CD14-positive monocyte (primary cell): ENCODE measurements at places on chromosomes 1 and 21.

GRCh38 chr1:8629241-8630091, 188.0 kb downstream of the RERE start:
- DNase-seq: peak; percentile 60

- DNase-seq: no peak
Observed at GRCh38 chr1:63747445-63747844, 26.4 kb upstream of the ROR1 start.

DNA sequence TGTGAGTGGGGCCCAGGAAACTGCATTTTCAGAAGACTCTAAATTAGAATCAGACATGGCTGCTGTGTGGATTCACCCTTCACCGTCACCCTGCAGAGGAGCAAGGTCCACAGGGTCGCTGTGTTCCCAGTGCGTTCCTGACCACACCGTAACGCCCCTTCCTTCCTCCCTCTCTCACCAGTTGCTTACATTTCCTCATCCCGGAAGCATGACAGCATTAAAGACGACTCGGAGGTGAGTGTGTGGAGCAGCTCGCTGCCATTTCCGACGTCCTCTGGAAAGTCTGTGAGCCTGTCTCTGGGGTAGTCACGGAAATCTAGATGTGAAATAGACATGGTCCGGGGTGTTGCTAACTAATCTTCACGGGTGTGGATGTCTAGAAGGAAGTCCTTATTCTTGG, 45.9 kb downstream of the FAAP20 start:
- peak; percentile 95 for DNase-seq

GRCh38 chr1:60055336-60055735, 18.2 kb downstream of the C1orf87 start:
- DNase-seq: no peak

DNA sequence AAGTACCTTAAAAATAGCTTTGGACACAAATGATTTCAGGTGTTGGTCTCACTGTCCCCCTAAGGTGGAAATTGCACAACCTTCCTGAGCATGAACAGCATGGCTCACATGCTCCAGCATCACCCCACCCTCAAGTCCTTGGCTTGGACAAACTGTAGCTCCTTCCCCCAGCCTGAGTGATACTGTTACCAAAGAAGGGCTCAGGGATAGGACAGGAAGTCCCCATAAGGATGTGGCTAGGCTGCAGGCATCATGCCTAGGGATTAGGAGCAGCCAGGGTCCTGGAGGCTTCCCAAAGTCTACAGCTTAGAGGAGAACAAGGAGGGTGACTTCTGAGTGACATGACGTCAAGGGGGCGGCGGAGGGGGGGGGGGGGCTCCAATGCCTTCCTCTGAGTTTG, 10.1 kb downstream of the FAM78B start:
- DNase-seq: no peak

- peak; percentile 51 for DNase-seq
Observed at GRCh38 chr1:66256629-66257572, 277.1 kb upstream of the SGIP1 start.

- DNase-seq: no peak
Observed at GRCh38 chr1:38274974-38275373, 228.4 kb upstream of the POU3F1 start.

- DNase-seq: no peak
Observed at GRCh38 chr1:3850857-3851256, 6.2 kb downstream of the CEP104 start.

DNA sequence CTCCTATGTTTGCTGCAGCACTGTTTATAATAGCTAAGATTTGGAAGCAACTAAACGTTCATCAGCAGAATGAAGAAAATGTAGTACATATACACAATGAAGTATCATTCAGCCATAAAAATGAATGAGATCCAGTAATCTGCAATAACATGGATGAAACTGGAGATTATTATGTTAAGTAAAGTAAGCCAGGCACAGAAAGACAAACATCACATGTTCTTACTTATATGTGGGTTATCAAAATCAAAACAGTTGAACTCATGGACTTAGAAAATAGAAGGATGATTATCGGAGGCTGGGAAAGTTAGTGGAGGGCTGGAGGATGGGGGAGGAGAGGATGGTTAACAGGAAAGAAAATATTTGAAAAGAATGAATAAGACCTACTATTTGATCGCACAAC, 1017.6 kb downstream of the KCNT2 start:
- DNase-seq: no peak

- DNase-seq: no peak
Observed at GRCh38 chr1:15254559-15254958, 7.5 kb downstream of the FHAD1 start.

- DNase-seq: no peak
Observed at GRCh38 chr1:116474921-116475849, 95.6 kb downstream of the CD58 start.

DNA sequence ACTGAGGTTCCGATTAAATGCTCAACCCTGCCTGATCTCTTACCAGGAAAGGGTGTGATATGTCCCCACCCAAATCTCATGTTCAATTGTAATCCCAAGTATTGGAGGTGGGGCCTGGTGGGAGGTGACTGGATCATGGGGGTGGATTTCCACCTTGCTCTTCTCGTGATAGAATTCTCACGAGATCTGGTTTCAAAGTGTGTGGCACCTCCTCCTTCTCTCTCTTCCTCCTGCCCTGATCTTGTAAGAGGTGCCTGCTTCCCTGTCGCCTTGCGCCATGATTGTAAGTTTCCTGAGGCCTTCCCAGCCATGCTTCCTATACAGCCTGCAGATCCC, 34.9 kb downstream of the RSPH1 start:
- no peak for DNase-seq

- no peak for DNase-seq
Observed at GRCh38 chr1:30447701-30448100, 275.7 kb downstream of the MATN1 start.

DNA sequence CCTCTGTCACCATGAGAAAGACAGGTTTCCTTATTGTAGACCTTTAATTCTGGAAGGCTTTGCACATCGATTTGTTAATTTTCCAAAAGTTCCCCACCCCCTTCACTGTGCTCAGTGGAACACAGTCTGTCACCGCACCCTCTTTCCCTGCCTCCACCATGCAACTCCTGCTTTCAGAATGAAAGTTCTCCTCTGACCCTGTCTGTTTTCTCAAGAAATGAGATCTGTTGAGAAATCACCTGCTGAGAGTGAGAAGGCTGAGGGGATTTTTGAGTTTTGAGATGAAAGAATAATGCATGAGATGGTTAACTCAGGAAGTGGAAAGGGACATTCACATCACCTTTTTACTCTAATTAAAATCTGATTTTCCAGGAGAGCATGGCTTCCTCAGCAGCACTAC, 99.6 kb downstream of the CYYR1 start:
- no peak for DNase-seq

DNA sequence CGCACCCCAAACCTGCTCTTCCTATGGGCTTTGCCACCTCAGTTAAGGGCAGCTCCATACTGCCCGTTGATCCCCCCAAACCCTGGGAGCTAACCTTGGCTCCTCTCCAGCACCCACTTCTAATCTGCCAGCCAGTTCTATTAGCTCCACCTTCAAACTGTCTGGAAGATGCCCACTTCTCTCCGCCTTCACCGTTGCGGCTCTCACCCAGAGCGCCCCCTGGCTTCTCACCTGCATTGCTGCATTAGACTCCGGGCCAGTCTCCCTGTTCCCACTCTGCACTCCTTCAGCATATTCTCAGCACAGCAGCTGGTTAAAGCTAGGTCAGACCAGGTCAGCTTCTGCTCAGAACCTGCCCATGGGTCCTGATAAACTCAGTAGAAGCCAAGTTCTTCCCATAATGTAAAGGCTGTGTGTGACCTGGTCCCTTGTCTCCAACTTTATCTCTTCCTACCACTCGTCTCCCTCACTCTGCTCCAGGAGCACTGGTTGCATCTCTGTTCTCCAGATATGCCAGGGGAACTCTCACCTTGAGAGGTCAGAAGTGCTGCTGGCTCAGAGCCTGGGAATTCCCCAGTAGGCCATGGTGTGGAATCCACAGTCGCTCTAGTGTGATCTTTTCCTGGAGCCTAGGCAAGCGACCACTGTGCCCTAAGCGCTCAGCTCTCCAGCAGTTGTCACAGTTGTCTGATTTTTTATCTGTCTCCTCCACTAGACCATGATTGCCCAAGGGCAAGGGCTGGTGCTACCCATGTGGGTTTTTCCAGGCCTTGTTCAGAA, 150.3 kb downstream of the HMGB4 start:
- no peak for DNase-seq

DNA sequence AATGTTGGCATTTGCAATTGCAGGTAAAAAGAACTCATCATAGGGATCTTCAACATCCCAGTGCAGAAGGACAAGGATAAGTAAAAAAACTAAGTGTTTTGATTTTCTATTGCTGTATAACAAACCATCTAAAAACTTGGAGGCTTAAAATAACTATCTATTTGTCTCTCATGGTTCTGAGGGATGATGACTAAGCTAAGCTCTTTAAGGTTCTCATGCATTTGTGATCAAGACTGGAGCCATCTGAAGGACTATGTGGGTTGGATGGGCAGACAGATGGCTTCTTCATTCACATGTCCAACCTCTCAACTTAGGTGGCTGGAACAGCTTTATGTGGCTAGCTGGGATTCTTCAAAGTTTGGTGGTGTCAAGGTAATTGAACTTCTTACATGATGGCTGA, 51.5 kb downstream of the RPL5 start:
- no peak for DNase-seq

DNA sequence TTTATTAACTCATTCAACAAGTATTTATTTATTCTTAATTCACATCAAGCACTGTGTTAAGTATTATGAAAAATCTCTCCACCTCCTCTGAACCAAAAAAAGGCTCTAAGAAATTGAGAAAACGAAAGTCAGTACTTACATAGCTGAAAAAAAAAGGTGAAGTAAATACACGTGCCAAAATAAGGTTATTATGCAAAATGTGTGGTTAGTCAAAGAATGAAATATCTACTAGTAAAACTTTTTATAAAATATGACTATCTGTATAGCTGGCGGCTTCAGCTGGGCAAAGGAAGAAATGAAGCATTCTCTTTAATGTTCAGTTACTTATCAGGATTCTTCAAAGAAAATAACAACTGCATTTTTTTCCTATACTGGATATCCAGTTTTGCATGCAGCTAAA, 35.5 kb upstream of the ASPM start:
- no peak for DNase-seq

GRCh38 chr1:226529891-226530290, 18.7 kb upstream of the STUM start:
- DNase-seq: no peak

GRCh38 chr1:23698466-23698865, 6.9 kb downstream of the RPL11 start:
- no peak for DNase-seq

DNA sequence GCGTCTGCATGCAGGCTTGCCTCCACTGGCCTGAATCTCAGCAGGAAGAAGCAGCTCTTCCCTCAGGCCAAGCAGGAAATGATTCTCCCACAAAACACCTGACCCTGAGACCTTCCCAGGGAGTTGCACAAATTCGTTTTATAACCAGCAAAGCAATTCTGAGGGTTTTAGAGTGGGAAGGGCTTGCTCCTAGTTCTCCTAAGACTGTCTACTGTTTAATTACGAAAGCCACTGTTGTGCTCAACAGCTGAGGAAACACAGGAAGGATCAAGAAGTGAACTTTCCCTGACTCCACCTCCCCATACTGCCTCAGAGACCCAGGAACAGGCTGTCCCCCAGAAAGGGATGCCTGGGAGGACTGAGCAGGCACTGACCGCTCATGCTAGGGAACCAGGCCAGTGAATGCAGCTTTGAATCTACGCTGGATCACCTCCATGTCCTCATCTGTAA, 37.0 kb upstream of the PUM1 start:
- no peak for DNase-seq

- DNase-seq: no peak
Observed at GRCh38 chr21:45453308-45453950, 48.5 kb downstream of the COL18A1 start.

DNA sequence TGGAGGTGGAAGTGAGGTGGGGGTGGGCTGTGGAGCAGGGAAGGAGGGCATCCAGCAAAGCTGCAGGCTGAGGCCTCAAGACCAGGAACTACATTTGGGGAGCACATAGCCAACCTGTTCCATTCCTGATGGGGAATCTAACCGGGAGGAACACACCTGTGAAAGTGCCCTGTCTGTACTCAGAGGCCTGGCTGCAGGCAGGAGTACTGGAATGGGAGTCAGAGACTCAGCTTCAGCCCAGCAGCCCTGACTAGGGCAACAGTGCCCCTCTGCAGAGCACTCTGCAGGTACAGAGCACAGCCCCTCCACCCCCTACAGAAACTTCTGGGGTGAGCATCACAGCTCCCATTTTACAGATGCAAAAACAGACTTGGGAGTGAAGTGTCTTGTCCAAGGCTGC, 126.4 kb downstream of the DMRTB1 start:
- DNase-seq: no peak

DNA sequence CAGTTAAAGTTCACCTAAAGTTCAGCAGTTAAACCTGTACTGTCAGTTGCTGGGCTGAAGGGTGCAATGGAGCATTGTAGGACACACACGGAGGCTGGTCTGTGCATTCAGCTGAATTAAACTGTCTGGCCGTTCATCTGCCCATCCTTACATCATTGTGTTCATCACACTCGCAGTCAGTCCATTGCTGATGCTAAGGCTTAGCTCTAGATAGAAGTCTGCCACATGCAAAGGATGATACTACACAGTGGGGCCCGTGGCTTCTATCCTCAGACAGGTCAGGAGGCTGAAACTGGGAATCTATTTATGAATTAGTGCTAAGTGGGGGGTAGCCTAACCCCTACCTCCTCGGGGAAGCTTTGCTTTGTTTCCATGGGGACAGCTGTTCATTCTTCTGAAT, 60.4 kb downstream of the CNIH3 start:
- DNase-seq: no peak

DNA sequence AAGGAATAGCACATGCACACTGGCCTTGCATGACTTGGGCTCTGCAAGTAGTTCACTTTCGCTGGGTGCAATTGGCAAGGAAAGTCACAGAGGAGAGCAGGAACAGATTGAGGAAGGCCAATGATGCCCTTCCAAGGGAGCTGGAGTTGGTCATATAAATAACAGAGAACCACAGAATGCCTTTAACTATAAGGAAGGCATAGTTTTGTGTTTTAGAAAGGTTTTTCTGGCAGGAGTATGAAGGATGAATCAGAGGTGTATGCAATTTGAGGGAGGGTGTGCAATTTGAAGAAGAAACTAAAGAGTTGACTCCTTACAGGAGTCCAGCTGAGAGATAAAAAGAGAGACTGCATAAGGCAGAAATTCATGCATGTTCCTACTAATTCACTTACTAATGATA, 112.1 kb downstream of the PHTF1 start:
- DNase-seq: no peak

- DNase-seq: no peak
Observed at GRCh38 chr1:161161652-161162051, 2.4 kb downstream of the USP21 start.
